ENCODE measurements at places on chromosomes 5 and 9. TPM values are rescaled to one million over a fixed set of nuclear protein-coding genes. Genes with fewer than 3 reads are reported as not detected.

CDH9 gene
- not detected for total RNA-seq

C9orf50 gene
- not detected for total RNA-seq

RLN2 gene
- 4.5 TPM for total RNA-seq

DNA sequence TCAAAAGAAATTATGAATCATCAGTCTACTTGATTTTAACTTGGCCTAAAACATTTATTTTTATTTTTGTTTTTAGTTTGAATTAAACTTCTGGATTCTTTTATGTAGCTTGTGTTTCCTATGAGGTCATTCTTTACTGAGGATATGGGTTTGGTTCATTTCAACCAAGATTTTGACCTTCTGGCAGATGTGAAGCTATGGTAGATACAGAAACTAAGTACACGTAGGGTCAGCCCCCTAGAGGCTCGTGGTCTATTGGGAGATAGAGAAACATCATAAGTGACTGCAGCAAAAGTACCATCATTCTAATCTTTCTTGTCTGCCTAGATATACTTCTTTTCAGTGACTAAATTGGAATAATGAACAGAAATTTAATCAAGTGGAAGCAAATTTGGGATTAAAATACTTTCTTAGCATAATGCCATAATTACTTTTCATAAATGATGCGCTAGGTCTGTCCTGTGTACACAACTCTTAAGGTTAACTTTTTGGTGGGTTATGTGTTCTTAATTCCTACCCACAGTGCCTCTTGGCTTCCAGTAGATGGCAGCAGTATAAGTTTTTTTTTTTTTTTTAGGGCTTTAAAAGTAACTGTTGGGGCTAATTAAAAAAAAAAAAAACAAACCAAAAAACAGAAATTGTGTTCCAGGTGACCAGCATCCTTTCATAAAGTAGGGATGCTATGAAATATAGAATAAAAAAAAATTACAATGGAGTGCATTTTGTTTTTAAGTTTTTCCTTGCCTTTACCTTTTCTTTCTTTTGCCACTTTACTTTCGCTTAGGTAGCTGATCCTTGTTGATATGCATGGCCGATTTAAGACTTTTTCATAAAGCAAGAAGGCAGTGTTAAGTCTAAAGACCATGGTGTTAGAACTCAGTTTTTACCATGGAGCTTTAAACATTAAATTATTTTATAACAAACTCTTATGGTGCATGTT is 49.9 kb downstream of the LRRTM2 start:
- DNase-seq: no peak

ECSCR gene
- total RNA-seq: not detected

TSSK1B gene
- total RNA-seq: not detected

GRCh38 chr5:53730943-53731342 is 170.5 kb downstream of the NDUFS4 start:
- no peak for DNase-seq

PCDHGA9 gene
- total RNA-seq: 0.23 TPM

SWI5 gene
- total RNA-seq: 15.3 TPM

- DNase-seq: no peak
Measured at GRCh38 chr9:3740690-3741419, 215.1 kb upstream of the RFX3 start.

All from T-cell (primary cell).